ENCODE measurements at places on chromosomes 13 and 19. TPM values are rescaled to one million over a fixed set of nuclear protein-coding genes. Genes with fewer than 3 reads are reported as not detected.

TGDS gene
- 9.0 TPM for polyA plus RNA-seq

LYPD3 gene
- polyA plus RNA-seq = 0.67 TPM

WASF3 gene
- polyA plus RNA-seq = 9.9 TPM

COMP gene
- 4.0 TPM for polyA plus RNA-seq

CBY2 gene
- polyA plus RNA-seq = not detected

PTGIR gene
- 3.5 TPM for polyA plus RNA-seq

C19orf81 gene
- 3.8 TPM for polyA plus RNA-seq

GRCh38 chr13:53250977-53251376 lies 222.4 kb downstream of the OLFM4 start:
- DNase-seq = no peak

DNA sequence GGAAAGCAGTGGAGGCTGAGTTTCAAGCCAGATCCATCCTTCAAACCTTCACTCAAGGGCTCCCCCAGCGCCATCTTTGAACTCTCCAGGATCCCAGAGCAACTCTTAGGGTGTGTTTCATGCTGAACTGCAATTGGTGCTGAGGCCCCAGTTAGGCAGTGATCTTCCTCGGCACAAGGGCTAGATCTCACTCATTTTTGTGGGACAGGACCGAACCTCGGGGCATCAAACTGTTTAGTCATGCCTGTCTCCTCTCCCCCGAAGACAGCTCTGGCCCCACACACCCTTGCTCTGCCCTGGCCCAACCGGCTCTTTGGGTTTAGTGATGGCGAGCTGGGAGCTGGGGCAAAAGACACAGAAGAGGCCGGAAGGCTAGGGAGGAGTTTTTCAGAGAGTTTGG lies 115.1 kb downstream of the NUFIP1 start:
- DNase-seq = no peak

DNA sequence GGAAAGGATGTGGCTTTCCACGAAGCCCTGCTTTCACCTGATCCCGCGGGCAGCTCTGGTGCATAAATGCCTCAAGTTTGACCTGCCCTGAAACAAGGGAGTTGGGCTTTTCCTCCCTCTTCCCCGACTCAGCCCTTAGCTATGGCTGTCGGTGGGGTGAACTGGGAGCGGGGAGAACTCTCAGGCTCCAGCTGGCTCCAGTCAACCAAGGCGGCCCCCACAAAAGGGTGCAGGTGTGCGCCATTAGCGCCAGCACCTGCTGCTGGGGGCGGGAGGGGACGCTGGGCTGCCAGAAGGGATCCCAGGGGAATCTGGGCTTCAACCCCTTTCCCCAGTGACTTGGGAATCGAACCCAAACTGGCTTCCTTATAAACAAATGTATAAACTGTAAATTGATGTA lies 7.1 kb upstream of the DHRS12 start:
- no peak for DNase-seq
